Cardiac septum (tissue), 1 donor: ENCODE measurements at places on chromosomes 3 and 15.
A peak's percentile ranks its signal among the peaks of the same experiment; 100 is the strongest.

- no peak for DNase-seq
Observed at GRCh38 chr3:12832350-12833221, 8.8 kb downstream of the RPL32 start.

GRCh38 chr3:42216302-42216701 lies 49.7 kb downstream of the CCK start:
- no peak for DNase-seq

DNA sequence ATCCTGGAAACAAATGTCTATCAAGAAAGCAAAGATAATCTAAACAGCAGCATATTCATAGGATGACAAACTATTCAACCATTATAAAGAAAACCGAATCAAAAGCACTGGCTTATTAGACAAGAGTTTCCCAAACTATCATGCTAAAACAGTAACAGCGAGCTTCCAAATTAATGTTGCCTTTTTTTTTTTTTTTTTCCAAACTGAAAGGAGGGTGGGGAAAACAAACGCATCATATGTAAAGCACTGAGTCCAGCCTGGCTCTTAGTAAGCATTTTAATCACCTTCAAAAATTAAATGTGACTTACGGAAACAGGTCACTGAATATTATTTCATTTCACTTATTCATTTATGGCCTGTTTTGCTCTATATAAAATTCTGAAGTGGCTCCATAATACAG lies 2.3 kb downstream of the TJP1 start:
- no peak for DNase-seq

DNA sequence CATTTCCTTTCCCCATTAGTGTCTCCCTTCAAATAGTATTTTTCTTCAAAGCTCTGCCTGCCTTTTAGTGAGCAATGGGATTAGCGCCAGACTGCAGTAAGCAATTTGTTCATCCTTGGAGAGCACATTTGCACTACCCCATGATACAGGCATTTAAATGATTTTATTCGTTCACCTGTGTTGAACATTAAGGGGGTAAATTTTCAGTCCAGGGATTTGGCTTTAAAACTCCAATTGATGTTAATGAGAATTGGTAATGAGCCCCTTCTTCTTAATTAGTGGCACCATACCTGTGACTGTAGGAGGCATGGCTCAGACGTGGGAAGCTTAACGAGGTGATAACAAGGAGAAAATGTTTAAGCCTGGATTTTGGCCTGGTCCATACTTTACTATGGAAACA lies 161.4 kb upstream of the NANOGP8 start:
- DNase-seq: no peak

DNA sequence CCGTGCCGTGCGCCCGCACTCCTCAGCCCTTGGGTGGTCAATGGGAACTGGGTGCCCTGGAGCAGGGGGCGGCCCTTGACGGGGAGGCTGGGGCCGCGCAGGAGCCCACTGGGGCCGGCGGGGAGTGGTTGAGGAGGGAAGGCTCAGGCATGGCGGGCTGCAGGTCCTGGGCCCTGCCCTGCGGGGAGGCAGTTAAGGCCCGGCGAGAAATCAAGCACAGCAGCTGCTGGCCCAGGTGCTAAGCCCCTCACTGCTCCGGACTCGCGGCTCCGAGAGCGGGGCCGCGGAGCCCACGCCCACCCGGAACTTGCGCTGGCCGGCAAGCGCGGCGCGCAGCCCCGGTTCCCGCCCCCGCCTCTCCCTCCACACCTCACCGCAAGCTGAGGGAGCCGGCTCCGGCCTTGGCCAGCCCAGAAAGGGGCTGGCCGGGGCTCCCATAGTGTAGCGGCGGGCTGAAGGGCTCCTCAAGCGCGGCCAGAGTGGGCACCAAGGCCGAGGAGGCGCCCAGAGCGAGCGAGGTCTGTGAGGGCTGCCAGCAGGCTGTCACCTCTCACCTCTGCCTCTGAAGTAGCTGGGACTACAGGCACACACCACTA lies 7.8 kb downstream of the GP9 start:
- no peak for DNase-seq

DNA sequence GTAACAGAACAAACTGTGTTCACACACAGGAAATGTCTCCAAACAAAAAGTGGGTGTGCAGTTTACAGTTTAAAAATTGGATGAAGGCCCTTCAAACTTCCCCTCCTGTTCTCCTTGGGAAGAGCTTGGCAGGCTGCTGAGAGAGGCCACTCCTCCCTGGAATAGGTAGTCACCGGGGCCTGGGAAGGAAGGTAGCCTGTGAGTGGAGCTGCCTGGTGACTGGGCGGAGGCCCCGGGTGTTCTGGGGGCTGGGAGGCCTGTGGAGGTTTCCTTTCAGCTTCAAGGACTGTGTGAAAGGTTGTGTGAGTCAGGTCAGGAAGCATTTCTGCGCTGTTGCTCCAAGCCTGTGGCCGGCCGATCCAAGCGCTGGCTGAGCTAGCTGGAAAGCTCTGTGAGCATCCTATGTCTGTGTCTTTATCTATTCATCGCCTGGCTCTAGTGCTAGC lies 14.1 kb downstream of the SLCO3A1 start:
- peak; percentile 88 for DNase-seq
